ENCODE measurements at places on chromosomes 4 and X.
A peak's percentile ranks its signal among the peaks of the same experiment; 100 is the strongest.

- peak; percentile 85 for DNase-seq
Measured at GRCh38 chr4:112185740-112186670, 40.8 kb downstream of the FAM241A start.

DNA sequence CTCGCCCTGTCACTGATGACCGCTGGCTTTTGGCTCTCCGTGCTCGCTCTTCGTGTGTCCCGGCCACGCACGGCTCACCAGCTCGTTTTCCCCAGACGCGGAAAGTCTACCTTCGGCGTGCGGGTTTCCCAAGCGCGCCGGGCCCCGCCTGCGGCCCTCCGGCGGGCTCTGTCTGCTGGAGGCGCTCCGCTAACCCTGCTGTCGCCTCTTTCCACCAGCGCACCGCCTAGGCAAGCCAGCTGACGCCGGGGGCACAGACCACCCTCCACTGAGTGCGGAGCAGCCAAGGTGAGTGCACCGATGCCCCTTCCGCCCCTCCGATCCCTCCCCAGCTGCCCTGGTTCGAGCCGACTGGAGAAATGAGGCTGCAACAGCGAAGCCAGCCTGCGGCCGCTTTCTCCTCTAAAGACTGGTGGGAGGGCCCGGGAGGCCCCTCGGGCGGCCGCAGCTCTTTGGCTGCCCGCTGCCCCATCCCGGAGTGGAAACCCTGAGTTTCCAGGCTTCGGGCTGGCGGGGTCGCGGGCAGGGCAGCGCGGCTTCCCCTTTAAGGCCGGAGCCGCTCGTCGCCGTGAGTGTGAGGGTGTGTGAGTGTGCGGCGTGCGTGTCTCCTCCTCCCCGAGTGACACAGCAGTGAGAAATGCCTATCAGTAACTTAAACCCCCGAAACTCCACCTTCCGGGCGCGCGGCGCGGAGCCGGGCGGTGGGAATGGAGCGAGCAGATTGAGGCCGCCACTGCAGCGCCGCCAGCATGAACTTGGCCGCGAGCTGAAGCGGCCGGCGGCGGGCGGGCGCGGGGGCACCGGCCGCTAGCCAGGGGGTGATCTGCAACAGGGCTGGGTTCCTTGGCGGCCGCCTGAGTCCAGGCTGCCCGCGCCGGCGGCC is at the start of gene MAMLD1:
TSS of gene MAMLD1 (plus strand) at position 719 of the 883 bp plus-strand sequence. CDS start 82,200 bp downstream, outside the sequence.
- peak; percentile 53 for DNase-seq

GRCh38 chr4:53098681-53099121 is 236.6 kb downstream of the RASL11B start:
- DNase-seq, result no peak

GRCh38 chrX:45050558-45050957 is 150.1 kb downstream of the DIPK2B start:
- DNase-seq, result no peak

DNA sequence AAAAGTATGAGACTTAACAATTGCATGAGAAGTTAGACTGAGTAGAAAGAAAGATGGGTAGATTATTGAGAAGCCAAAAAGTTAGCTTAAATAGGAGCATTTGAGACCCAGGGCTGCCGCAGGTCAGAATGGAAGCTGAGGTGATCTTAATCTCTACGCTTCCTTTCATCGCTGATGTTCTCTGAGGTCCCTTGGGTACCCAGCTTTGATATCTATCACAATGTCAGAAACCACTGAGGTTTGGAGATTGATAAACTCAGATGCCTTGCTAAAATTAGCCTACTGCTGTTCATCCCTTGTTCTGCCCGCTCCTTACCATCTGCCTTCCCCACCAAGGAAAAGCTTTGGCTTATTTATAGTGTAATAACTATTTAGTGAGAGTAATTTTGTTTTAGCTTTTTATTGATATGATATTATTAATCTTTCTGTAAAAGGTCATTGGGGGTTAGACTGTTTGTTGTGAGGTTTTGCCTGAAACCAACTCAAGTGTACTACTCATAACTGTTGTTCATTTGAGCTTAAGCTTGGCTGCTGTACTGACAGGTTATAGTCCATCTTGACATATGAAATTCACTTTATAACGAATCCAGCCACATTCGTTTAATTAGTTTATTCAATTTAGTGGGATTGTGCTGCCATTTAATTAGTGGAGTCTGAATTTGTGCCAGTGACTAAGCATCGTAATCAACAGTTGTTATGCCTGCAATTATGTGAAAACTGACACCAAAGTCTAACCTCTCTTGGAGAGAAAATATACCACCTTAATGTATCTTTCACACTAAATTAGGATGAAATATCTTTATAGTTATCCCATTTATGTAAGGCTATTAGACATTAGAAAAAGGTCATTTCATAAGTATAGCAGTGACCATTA is 15.1 kb downstream of the MCUB start:
- no peak for DNase-seq

DNA sequence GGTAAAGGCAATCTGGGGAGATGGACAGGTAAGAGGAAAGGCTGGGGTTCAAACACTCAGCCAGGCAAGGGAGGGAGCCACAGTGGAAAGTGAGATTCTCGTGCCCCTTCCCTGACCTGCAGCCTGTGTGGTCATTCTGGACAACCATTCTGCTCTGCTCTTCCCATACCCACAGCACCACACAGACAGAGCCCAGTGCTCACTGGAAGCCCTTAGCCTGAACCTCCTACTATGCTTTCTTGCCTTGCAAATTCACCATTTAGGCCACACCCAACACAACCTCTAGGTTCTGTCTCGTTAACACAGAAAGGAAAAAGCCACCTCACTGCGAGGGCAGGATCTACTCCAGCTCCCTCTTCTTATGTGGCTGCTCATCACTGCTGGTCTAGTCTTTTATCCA is 92.7 kb downstream of the SHISA3 start:
- DNase-seq, result no peak

- DNase-seq, result no peak
Measured at GRCh38 chrX:39262641-39263040, 461.4 kb downstream of the MID1IP1 start.

DNA sequence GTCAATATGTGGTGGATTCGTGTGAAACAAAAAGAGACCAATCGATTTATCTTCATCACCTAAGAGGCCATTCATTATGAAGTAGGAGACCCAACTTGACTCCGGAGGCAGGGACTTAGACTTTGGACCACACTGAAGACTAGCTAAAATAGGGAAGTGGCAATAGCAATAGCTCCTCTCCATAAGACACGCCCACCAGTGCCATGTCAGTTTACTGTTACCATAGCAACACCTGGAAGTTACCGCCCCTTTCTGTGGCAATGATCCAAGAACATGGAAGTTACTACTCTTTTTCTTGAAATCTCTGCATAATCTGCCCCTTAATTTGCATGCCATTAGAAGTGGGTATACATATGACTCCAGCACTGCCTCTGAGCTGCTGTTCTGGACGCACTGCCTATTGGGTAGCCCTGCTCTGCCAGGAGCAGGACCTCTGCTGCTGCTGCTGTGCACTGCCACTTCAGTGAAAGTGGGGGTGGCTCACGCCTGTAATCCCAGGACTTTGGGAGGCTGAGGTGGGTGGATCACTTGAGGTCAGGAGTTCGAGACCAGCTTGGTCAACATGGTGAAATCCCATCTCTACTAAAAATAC is 163.2 kb downstream of the PRKX start:
- DNase-seq, result peak; percentile 62

- no peak for DNase-seq
Measured at GRCh38 chrX:72081605-72082320, 50.0 kb downstream of the RTL5 start.

Data from NB4 (cell line).